CD4-positive, alpha-beta memory T cell (primary cell): ENCODE measurements at places on chromosomes 13 and 19. TPM values are rescaled to one million over a fixed set of nuclear protein-coding genes. Genes with fewer than 3 reads are reported as not detected.

GRCh38 chr13:41827507-41828213 is 133.2 kb downstream of the VWA8 start:
- no peak for DNase-seq

DNA sequence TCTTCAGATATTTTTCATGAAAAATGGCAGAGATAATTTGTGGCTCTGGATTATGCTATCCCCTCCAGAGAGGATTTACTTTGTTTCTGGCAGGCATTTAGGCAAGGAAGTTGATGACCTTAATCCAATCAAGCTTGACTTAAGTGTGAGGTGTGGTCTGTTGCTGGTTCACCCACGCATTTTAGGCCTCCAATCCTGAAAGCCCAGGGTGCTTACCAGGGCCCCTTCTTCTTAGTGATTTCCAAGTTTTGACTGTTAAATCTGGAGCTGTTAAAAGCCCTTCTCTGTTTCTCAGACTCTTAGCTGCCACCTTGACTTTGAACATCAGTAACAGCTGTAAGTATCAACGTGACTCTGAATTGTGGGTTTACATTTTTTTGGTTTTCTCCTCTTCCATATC is 161.8 kb downstream of the DNAJC15 start:
- DNase-seq: no peak

DNA sequence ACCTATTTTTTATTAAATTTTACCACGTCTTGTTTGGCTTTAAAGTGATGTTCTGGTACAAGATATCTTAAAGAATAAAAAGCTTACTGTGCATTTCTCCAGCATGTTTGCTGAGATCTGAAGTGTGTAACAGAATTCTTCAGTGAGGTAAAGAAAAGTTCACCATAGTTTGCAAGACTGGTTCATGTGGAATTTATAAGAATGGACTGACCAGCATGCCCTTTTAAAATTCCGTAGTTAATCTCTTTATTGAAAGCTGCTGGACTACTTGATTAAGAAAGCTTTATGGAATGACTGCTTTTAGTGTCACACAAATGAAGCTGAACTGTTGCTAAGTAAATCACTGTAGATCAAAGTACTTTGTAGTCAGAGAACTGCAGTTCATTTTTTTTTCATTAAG is 119.2 kb downstream of the GPC6 start:
- no peak for DNase-seq

GRCh38 chr19:31092274-31092673 is 257.0 kb downstream of the TSHZ3 start:
- no peak for DNase-seq

DNA sequence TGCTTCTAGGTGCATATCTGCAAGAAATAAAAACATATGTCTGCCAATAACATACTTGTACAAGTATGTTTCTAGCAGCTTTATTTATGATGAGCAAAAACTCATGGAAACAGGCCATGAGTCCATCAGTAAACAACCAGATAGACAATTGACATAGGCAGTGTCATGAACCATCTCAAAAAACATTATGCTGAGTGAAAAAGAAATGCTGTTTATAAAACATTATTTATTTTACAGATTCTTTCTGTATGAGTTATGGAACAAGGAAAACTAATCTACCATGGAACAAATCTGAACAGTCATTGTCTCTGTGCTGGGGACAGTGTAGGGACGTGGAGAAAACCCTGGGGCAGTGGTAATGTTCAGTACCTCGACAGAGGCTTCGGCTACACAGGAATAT is 283.9 kb downstream of the UQCRFS1 start:
- no peak for DNase-seq

- no peak for DNase-seq
Measured at GRCh38 chr13:110158226-110158625, 148.7 kb downstream of the COL4A1 start.

DNA sequence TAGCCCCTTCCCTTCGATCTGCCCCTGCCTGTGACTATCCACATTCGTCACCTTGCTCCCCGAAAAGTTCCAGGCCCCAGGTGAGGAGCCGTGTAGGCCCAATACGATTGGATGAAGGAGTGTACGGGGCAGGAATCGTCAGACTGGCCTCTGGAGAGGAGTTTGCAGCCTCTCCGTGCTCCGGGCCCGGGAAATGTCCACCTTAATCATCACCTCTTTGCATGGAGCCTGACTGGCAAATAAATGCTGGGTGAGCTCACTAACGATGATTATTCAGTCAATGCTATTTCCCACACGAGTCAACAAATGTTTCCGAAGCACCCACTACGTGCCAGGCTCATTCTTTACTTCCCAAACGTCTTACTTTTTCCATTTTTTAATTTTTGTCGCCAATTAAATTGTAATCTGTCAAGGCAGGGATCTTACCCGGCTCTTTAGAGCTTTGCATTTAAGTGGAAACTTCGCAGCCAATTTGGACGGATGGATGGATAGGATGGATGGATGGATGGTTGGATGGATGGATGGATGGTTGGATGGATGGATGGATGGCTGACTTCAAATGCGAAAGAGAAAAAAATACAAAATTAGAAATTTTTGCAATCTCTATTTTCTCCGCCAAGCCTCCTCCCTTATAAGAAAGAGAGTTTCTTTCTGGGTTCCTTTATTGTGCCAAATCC is 45.8 kb downstream of the TGDS start:
- DNase-seq: no peak

- no peak for DNase-seq
Measured at GRCh38 chr13:53683608-53684007, 655.0 kb downstream of the OLFM4 start.

Gene PBX4
- 46.5 TPM for total RNA-seq

- DNase-seq: no peak
Measured at GRCh38 chr13:33207615-33207961, 78.0 kb downstream of the STARD13 start.

DNA sequence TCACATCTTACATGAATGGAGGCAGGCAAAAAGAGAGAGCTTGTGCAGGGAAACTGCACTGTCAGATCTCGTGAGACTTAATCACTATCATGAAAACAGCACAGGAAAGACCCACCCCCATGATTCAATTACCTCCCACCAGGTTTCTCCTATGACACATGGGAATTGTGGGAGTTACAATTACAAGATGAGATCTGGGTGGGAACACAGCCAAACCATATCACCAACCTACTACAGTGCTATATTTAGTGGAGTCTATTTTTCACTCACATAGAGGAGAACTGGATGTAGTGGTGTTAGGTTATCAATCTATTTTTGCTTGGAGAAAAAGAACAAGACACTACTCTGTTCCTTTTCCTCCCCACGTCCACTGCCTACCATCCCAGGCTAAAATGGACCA is 276.6 kb downstream of the KCTD12 start:
- no peak for DNase-seq

- DNase-seq: no peak
Measured at GRCh38 chr19:16361926-16362325, 37.3 kb downstream of the KLF2 start.

GRCh38 chr13:109904218-109904617 is 117.8 kb upstream of the IRS2 start:
- DNase-seq: no peak

DNA sequence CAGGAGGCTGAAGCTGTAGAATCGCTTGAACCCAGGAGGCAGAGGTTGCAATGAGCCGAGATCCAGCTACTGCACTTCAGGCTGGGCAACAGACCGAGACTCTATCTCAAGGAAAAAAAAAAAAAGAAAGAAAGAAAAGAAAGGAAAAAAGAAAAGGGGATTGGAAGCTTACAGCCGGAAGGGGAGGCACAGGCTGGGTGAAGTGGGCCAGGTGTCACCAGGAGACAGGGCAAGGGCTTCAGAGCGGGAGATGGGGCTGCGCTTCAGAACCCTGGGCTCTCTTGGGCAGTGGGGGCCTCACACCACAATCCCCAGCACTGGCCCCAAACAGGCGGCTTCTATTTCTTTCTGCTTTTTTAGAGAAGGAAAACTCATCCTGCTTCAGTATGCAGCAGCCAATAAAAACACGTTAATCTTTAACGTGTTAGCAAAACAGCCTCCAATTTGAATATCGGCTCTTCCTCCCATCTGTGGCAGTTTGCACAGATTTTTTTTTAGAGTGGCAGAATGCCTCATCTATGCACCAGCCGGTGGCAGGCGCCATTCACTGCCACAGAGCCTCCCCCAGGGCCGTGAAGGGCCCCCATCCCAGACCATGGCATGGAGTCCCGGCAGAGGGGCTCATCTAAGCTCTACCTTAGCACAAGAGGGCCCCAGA is 46.6 kb upstream of the C19orf12 start:
- DNase-seq: no peak

Gene TMEM161A
- total RNA-seq: 25.1 TPM

Gene FCER2
- not detected for total RNA-seq

Gene IL12RB1
- total RNA-seq: 39.3 TPM

- DNase-seq: no peak
Measured at GRCh38 chr13:95503662-95504061, 48.9 kb upstream of the CLDN10 start.

DNA sequence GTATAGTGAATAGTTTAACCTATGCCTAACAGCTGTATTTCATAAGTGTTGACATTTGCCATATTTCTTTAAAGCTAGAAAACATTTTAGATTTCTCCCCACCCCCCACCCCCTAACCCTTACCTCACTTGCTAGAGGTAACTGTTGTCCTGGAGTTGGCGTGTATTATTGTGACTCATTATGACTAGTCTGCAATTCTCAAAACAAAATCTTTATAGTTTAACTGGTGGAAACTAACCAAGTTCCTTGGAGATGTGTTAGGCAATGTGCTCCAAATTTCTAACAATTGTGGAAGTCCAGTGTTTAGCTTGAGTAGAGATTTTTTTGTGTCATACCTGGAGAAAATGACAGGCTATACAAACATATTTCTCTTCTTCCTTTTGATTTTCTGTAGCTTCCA is 38.0 kb downstream of the KCTD4 start:
- DNase-seq: no peak

DNA sequence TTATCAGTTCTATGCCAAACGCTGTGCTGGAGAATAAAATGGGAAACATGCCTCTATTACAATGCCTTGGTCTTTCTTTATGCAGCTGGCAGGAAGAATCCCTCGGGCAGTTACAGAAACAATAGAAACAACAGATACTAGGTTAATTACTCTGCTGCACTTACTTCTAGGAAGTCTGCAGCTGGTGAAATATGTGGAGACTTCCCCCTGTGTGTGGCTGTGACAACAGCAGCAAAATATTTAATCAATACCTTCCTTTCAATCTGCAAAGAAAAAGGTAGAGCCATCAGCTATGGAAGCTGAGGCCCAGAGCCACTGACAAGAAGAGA is 9.9 kb downstream of the STOML3 start:
- no peak for DNase-seq

DNA sequence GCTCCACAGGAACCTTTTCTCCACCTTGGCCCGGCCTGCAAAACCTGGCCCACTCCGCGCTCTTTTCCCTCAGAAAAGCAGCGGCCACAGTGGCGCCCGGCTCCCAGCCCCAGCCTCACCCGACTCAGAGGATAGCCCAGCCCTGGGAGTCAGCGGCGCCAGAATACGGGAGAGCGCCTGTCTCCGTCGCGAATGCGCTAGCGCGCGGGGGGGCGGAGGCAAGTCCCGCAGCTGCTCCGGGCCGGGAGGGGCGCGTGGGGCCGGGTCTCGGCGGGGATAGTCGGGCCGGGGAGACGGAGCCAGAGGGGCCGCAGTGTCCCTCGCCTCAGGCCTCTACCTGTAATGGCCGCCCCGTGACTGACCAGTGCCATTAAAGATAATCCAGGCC is at the start of gene ZFP30:
Gene ZFP30 (minus strand): TSS at position 165 of the 388 bp plus-strand sequence. CDS start 7,643 bp downstream, outside the sequence.
- DNase-seq: peak; percentile 80

DNA sequence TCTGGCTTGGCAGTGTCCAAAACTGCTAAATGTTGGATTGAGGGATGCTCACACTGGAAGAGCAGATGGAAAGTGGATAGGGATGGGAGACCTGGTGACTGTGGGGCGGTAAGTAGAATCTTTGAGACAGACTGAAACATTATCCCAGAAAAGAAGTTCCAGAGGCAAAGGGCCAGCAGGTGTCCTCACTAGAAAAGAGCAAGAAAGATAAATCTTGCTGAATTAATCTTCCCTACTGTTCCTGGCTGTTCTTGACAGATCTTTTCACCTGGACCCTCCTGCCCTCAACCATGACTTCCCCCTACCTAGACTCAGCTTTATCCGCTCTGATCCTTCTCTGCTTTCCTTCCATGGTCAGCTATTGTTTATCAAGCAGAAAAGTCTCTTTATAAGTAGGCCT is 35.0 kb upstream of the FRY start:
- no peak for DNase-seq

- DNase-seq: no peak
Measured at GRCh38 chr19:51263808-51264207, 12.9 kb downstream of the SIGLECL1 start.

- DNase-seq: no peak
Measured at GRCh38 chr13:30133554-30133912, 173.8 kb downstream of the KATNAL1 start.
